ENCODE measurements at places on chromosomes 5 and 9. TPM values are rescaled to one million over a fixed set of nuclear protein-coding genes. Genes with fewer than 3 reads are reported as not detected.

DNA sequence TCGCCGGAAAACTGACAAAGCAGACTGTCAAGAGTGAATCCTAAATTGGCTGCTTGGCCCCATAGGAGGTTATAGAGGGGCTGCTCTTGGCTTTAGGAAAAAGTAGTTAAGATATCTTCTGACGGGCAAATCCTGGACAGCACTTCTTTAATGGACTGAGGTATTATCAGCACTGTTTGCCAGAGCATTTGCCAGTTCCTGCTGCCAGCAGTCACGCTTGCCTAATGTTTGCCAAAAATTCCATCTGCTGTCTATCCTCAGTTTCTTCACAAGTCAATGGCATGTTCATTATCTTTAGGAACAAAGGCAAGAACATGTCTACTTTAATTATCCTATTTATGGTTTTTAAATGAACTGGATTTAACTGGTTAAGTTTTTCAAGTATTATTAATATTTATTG is 25.8 kb upstream of the SREK1 start:
- DNase-seq = no peak

GRCh38 chr5:137078171-137078665 is 420.9 kb downstream of the SPOCK1 start:
- peak; percentile 68 for DNase-seq

DNA sequence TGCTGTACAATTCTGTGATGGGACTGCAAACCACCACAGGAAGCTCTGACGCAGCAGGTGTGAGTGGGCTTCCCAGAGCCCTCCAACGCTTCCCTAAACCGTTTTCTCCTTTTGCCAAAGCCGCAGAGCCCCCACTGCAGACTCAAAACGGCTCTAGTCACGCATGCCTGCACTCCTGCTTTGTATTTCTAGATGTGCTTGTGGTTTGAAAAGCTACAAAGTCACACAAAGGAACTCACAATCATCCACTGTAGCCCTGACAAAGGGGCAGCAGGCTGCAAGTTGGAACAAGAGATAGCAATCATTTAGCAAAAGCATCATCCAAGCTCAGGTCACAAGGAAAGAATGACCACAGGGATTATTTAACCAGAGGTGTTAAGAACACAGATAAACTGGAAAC is 79.3 kb downstream of the PTPN3 start:
- no peak for DNase-seq

DNA sequence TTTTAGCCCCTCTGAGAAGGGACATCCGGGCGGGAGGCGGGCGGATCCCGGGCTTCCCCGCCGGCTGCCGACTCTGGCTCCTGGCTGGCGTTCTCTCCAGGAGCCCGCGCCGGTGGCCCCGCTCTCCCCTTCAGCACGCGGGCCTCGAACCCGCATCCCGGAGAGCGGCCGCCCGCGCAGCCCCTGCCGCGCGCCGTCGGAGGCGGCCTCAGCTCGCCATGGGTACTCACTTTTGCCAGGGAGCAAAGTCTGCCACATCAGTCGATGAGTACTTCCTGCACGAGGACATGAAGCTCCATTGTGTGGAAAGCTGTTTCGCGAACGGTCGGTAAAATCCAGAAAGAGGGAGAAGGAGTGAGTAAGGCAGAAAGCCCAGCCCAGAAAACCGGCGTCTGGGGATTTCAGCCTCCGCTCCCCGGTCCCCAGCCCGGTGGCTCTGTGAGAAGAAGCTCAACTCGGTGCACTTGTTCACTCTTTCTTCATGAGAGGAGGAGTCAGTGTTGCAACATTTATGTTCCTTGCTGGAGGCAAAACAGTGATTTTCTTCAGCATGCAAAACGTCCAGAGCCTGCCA is at the start of gene PRLR:
PRLR (minus strand) TSS at position 450 of the 574 bp plus-strand sequence. CDS start 140,867 bp downstream, outside the sequence.
- DNase-seq = no peak

- DNase-seq = no peak
These were observed 86.4 kb downstream of the AMBP start for GRCh38 chr9:113991714-113992113.

Gene TOR1B
- 32.5 TPM for total RNA-seq

Gene SLC36A2
- not detected for total RNA-seq

Gene SPATA24
- 3.7 TPM for total RNA-seq
